Right kidney (tissue), 9 donors: ENCODE measurements at places on chromosomes 7 and 10.

GRCh38 chr7:104386943-104387342 is 58.5 kb downstream of the LHFPL3 start:
- DNase-seq, result no peak

DNA sequence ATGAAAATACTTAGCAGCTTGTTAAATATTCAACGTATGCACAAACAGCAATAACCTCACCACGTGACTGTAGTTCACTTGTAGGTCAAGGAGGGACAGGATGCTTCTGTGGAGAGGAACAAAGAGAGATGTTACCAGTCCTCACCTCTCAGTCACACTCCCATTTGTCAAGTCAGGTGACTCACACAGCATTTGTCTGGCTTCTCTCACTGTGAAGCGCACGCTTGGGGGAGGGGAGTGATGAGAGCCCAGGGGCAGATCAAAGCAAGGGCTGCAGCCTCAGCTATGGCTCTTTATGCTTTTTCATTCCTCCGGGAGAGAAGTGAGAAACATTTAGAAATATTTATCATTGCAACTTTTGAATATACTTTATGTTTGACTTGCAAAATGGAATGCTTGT is 2.9 kb upstream of the RBM20 start:
- DNase-seq, result peak; percentile 47

DNA sequence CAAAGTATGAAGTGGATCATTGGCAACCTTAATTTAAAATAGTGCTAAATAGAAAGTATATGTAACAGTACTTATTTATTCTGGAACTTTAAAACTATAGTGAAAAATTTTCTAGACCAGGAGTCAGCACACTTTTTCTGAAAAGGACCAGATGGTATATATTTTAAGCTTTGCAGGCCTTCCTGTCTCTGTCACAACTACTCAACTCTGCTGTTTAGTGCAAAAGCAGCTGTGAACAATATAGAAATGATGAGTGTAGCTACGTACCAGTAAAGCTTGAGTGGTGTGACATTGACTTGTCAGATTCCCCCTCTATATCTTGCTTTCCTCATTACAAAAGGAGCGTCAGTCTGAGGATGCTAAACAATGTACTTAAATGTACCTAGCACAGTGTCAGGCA is 88.1 kb upstream of the IGFBP3 start:
- no peak for DNase-seq

GRCh38 chr10:30051220-30051619 is 8.2 kb downstream of the JCAD start:
- no peak for DNase-seq

GRCh38 chr10:21759232-21759631 is 225.2 kb downstream of the MLLT10 start:
- no peak for DNase-seq

- no peak for DNase-seq
These were observed 134.5 kb upstream of the RET start for GRCh38 chr10:42942279-42942950.

DNA sequence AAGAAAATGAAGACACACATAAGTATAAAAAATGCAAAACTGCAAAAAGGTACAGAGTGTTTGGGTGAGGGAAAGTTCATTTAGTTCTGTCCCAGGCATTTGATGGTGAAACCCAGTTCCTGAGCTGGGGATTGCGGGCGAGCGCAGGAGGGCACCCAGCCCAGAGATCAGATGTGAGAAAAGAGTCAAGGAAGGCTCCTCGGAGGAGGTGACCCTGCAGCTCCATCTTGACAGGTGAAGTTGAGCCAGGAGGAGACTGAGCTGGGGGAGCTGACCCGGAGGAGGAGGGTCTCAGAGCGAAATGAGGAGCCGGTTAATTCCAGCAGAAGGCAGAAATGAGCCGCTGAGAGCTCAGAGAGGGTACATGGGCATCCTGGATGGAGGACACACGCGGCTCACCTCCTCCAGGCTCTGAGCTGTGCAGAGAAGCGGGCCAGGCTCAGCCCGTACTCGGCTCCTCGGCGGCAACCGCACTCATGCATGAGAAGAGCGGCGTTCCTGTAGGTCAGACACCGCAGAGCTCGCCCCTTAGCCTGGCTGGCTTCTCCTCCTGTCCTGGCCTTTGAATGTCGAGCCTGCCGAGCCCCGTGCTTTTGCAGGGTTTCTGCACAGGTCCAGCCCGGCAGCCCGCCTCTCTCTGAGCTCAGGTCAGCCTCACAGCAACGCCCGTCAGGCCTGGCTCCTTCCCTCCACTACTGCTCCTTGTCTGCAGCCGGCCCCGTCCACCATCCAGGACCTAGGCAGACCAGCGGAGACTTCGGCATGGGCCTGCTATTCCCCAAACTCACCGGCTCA is 9.5 kb upstream of the RAMP3 start:
- no peak for DNase-seq

DNA sequence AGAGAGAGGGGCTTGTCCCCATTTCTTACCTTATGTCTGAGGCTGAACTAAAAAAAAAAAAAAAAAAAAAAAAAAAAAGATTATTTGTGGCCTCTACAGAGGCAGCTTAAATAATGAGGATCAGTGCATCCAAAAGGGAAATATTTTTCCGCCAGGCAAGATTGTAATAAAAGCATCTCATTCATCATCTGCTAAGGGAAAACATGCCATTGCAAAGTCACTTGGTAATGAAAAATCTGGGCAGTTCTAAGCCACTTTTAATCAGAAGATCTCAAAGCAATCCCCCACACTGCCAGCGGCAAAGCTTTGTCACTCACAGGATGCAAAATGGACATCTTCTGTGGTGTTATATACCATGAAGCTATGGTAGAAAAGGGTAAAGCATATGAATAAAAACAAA is 3.8 kb downstream of the FAM107B start:
- no peak for DNase-seq

DNA sequence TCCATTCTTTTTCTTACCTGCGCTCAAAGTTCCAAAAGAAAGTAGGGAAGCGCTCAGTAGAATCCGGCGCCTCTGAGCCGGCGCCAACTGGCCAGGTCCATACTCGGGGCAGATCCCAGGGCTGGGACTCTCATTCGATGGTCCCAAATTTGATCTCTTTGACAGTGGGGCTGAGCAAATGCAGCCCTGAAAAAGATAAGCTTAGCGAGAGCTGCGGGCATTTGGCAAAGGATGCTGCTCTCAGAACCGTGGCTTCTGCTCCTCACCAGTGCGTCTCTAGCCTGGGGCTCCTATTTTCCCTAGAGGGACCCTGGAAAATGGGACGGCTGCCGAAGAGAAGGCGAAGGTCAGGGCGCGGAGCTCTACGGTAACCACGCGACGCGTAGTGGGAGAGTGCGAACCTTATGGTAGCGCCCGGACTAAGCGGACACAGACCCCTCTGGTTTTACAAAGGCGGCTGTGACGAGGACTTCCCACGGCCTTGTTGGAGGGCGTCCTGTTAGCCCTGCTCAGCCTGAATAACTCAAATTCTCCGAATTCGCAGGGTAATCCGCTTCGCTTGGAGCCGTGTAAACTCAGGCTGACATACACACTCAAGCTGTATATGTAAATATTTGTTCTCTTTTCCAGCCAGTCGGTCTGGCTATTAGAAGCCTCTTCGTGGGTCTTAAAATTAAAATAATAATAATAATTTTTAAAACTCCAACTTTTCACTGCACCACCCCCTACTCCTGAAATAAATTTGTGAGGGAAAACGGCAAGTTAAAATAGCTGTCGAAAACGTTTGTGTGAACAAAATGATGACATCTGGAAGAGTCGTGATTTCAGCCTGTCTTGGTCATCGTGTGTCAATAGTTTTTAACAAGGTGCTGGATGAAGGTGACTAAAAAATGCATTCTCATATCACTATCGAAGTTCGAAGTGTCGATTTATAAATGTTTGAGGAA is 869 bp upstream of the TBX20 start:
- DNase-seq, result peak; percentile 76

DNA sequence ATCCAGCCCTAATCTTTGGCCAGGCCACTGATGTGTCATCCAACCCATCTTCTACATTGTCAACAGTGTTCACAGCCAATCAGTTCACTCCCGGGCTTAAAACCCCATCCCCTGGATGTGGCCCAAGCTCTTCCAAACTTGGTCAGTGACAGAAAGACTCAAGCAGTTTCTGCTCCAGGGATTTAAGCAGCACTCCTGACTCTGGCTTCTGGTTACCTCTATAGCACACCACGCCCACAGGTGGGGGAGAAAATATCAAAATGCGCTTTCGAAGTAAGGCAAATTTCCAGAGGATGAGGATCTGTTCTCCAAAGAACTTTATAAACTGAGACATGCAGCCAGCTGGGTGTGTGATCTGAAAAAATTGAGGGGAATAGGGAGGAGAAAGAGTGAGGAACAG is 35.9 kb downstream of the DENND11 start:
- no peak for DNase-seq

GRCh38 chr10:99531026-99531695 is 1.6 kb upstream of the NKX2-3 start:
- peak; percentile 48 for DNase-seq

DNA sequence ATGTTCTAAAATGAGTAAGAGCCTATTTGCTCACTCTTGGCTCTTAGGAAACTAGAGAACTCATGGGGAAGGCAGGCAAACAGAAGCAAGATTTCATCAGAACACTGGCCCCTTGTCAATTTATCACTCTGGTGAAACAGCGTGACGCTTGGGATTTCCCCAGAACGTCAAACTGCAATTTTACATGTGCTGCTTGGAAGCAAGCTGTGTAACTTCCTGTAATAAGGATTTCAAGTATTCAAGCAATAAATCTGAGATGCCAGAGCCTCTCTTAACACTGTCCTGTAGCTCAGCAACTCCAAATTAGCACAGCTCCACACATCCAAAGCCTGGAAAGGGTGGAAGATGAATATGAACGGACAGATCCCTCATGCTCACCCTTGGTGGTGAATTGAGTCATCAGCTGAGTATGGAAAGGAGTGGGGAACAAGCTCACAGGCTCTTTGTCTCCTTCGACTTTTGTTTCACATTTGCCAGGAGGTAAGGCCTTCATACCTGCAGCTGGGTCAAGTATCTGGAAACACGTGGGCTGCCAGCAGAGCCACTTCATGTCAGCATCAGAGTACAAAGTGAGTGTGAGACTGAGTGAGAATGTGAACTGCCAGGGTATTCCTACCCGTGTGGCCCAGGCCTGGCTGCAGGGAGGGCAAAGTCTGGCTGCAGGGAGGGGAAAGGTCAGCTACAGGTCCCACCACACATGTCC is 140.4 kb upstream of the NAMPT start:
- DNase-seq, result peak; percentile 13

DNA sequence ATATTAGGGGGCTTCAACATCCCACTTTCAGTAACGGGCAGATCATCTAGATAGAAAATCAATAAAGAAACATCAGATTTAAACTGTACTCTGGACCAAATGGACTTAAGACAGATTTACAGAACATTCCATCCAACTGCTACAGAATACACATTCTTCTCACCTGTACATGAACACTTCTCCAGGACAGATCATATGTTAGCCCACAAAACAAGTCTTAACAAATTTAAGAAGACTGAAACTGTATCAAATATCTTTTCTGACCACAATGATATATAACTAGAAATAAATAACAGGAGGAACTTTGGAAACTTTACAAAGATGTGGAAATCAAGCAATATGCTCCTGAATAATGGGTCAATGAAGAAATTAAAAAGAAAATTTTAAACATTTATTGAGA is 86.7 kb downstream of the MICU1 start:
- DNase-seq, result no peak

DNA sequence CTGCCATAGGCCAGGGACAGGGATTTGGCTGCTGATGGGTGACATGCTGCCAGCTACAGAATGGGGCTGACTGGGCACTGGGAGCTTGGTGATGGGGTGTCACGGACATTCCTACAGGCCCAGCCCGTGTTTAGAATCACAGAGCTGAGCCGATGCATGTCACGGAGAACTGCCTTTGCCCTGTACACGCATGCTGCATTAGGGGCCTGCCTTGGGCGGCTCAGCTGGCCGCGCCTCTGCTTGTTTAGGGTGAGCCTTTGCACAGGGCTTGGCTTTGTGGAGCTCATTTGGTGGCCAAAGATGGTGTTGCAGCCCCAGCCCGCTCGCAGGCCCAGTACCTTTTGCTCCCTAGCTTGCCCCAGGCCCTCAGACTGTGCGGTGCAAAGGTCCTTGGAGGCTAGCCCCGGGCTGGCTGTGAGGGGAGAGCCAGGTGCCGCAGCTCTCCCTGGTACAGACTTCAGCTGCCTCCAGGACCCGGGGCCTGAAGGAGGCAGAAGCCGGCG is 108.4 kb upstream of the BTBD16 start:
- DNase-seq, result peak; percentile 40

DNA sequence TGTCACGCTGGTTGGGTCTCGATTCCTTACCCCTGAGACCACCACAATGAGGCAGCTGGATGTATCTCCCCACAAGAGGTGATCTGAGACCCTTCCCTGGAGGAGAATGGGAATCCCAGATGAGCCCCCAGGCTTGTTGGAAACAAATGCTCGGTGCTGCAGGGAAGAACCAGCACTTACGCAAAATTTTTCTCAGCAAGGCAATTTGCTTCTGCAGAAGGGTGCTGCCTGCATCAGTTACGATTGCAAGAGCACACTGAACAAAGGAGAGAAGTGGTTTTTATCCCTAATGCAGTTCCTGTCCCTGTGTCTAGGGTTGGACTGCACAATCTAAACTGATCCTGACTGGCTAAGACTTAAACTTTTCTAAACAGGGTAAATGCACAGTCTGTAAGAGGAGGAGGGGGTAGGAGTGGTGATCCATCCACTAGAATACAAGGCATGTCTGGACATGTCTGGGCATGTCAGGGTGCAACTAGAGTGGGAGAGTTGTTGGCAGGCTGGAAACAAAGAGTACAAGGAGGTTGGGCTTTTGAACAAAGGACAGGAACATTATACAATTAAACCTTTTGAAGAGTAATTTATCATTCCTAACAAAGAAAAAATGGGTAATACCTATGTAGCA is 114.9 kb upstream of the FAM3C start:
- DNase-seq, result no peak

- peak; percentile 31 for DNase-seq
These were observed 95.7 kb upstream of the PALS2 start for GRCh38 chr7:24477398-24478136.
